ENCODE measurements at places on chromosomes 6 and 20. TPM values are rescaled to one million over a fixed set of nuclear protein-coding genes. Genes with fewer than 3 reads are reported as not detected.
A peak's percentile ranks its signal among the peaks of the same experiment; 100 is the strongest.

EPM2A gene
- 3.8 TPM for total RNA-seq

SLC35D3 gene
- not detected for total RNA-seq

CBLN4 gene
- not detected for total RNA-seq

DEFB125 gene
- not detected for total RNA-seq

CST9 gene
- total RNA-seq, result not detected

DLL1 gene
- 0.75 TPM for total RNA-seq

BMP7 gene
- total RNA-seq, result not detected

HNF4A gene
- not detected for total RNA-seq

GRCh38 chr6:170369403-170369802 is 62.8 kb downstream of the FAM120B start:
- no peak for DNase-seq

DNA sequence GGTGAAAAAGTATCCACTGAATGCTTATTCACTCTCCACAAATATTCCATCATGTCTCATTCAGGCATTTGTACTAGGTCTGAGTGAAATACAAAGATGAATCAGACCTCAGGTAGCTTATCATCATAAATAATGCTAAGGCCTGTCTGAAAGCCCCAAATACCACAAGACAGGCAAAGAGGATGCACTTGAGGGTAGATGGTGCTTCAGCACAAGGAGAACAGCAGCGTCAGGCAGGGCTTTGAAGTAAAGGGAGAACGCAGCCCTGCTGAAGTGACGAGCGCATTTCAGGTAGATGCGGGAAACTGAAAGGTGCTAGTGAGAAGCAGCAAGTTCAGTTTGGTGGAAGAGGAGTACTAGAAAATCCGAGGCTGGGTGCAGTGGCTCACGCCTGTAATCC is 38.7 kb downstream of the MAP3K5 start:
- no peak for DNase-seq

DNA sequence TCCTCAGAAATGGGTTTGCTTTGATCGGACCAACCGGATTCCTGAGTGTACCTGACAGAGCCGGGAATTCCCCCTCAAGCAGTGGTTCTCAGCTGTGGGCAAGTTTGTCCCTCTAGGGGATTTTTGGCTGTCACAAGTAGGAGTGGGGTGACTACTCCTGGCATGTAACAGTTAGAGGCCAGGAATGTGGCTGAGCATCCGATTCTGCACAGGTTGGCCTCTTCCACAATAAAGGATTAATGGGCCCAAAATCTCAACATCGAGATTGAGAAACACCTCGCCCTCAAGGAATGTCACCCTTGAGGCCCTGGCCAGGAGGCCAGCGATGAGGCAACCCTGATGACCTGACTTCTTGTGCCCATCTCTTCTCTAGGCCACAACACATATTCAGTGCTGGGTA is 7.9 kb downstream of the AGPAT4 start:
- DNase-seq, result no peak

- no peak for DNase-seq
These were observed 40.5 kb upstream of the BHLHE23 start for GRCh38 chr20:63047267-63047666.

- peak; percentile 68 for DNase-seq
These were observed 58.2 kb upstream of the TRAF3IP2 start for GRCh38 chr6:111663692-111664564.

GRCh38 chr20:31859266-31859997 is 10.9 kb downstream of the DUSP15 start:
- DNase-seq, result no peak

DNA sequence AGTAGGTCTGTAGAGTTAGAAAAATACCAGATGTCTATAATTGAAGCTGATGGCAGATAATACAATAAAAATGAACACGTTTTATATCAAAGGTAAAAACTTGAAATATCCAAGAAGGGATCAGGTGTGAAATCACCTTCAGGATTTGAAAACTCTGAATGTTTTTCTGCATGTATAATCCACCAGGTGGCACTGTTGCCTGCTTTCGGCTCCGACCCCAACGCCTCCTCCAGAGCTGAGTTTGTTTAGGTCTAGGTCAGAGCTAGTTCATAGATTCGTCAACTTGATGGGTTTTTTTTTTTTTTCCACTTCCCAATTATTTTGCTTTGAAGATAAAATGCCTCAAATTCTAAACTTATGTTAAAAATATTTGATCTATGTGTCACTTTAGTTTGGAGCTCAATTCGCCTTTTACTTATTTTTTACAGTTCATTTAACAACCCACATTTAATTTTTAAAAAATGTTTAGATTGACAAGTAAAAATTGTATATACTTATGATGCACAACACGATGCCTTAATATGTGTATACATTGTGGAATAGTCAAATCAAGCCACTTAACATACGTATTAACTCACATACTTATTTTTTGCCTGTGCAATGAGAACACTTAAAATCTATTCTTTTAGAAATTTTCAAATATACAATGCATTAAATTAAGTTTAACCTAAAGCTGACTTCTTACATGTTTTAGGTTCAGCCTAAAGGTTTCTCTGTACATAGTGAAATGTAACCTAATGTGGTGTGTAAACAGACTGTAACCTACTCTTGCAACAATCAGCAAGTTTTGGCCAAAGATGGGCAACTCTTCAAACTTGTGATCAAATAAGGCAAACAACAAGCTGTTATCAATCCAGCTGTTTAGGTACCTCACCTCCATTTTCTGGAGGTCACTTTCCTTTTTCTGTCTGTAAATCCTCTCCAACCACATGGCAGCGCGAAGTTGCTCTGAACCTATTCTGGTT is 39.4 kb upstream of the ENPP4 start:
- DNase-seq, result peak; percentile 41

DNA sequence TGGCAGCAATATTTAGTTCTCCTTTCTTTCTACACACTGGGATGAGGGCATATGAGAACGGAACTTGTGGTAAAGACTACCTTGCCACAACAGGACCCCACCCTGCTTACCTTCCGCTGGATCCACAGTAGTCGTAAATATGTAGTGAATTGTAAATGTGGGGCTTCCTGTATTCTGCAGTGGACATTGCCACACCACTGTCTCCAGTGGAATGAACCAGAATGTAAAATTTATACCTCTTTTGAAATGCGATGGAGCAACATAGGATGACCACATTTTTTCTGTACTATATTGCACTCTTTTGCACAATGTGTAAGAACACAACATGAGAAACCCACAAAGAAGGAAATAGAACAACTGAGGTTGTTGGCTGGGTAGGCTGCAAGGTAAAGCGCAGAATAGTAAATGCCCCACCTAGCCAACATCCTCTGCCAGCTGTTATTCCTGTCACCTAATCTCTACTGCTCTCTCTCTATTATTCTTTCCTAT is 16.1 kb upstream of the RIPOR2 start:
- DNase-seq, result no peak

DNA sequence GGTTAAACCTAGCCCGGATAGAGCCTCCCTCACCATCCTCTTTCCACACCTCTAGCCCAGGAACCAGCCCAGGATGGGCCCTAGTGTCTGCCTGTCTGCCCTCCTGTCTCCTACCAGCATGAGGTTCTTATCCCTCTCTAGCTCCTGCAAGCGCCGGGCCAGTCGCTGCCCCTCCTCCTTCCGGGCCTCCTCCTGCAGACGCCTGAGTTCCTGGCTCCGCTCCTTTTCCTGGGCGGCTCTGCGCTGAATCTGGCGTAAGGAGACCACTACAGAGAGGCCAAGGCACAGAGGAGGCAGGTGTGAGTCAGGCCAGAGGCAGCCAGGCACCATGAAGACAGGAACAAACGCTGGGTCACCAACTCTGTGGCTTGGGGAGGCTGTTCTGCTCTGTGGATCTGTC is 4.3 kb upstream of the PSORS1C2 start:
- DNase-seq, result no peak

- DNase-seq, result no peak
These were observed 614.4 kb downstream of the BCKDHB start for GRCh38 chr6:80720824-80721223.

- DNase-seq, result peak; percentile 26
These were observed 123.1 kb upstream of the GJE1 start for GRCh38 chr6:142009647-142010046.

DNA sequence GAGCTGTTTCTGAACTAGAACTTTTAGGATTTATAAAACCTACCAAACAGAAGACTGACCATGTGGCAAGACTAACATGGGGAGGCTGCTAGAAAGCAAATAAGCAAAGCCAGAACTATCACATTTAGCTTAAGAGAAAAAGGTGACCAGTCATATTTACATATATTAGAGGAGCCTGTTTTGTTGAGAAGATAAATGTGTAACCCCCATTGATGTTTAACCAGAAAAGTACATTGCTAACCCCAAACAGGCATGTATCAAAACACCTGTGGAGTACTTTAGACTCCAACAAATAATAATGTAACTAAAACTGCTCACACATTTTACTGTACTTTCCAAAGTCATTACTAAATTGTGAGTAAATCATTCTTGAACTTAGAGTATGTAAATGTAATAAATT is 35.0 kb downstream of the AKIRIN2 start:
- no peak for DNase-seq

GRCh38 chr6:118896339-118897136 is 2.6 kb downstream of the ASF1A start:
- peak; percentile 54 for DNase-seq

- DNase-seq, result no peak
These were observed 245.1 kb upstream of the RSPO3 start for GRCh38 chr6:126873351-126873750.

DNA sequence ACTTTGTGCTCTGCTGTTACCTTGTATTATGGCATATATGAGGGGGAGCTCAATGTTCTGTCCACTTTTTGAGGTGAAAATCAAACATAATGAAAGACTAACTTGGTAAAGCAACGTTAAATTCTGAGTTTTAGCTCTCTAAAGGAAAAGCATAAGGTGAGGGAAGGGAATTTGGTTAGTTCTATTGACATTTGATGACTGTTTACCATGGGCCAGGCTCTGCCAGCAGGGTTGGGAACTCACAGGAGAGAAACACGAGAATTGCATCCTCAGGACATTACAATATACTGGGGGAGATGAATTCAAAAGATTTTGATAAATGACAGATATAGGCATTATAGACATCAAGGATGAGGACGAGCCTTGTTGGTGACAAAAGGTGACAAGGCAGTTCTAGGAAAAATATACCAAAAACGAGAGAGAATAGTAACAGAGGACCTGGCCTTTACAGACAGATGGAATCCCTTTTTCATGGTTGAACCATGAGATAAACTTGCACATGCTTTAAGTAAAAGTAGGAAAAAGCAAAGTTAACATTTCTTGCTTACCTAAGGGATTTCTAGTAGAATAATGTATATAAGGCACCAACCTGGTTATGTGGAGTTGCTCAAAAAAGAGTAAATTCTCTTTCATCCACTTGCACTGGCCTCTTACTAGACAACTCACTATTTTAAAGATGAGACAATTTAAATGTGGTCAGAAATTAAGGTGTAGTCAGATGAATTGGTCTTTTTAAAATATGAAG is 191.4 kb downstream of the NKAIN2 start:
- DNase-seq, result no peak

DNA sequence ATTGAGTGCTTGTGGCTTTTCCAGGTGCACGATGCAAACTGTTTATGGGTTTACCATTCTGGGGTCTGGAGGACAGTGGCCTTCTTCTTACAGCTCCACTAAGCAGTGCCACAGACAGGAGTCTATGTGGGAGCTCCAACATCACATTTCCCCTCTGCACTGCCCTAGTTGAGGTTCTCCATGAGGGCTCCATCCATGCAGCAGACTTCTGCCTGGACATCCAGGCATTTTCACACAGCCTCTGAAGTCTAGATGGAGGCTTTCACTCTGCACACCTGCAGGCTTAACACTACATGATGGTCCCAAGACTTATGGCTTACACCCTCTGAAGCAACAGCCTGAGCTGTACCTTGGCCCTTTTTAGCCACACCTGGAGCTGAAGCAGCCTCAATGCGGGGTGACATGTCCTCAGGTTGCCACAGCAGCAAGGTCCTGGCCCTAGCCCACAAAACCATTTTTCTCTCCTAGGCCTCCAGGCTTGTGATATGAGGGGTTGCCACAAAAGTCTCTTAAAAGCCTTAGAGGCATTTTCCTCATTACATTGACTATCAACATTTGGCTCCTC is 552.2 kb downstream of the TFAP2A start:
- DNase-seq, result no peak

DNA sequence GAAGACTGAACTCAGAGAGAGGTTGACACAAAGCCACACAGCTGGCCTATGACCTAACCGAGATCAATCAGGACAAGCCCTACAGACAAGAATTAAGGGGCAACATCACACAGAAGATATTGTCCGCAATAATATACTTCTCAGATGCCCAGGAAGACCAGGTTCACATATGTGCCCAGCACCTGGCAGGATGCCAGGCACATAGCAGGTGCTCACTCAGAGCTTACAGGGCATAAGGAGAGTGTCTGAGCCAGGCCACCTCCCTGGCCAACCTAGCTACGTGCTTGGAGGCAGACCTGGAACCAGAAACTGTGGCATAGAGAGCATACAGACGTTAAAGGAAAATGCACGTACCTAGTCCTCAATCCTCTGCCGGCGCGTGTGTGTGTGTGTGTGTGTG is 87.0 kb upstream of the LRFN2 start:
- DNase-seq, result no peak

GRCh38 chr6:26322645-26323482 is 42.1 kb upstream of the BTN3A2 start:
- DNase-seq, result peak; percentile 98

GRCh38 chr6:166750108-166750793 is 123.2 kb upstream of the RPS6KA2 start:
- no peak for DNase-seq

GRCh38 chr20:23666189-23666588 is 22.6 kb downstream of the CST4 start:
- DNase-seq, result no peak

- no peak for DNase-seq
These were observed 9.6 kb downstream of the SLC18B1 start for GRCh38 chr6:132788658-132789395.

DNA sequence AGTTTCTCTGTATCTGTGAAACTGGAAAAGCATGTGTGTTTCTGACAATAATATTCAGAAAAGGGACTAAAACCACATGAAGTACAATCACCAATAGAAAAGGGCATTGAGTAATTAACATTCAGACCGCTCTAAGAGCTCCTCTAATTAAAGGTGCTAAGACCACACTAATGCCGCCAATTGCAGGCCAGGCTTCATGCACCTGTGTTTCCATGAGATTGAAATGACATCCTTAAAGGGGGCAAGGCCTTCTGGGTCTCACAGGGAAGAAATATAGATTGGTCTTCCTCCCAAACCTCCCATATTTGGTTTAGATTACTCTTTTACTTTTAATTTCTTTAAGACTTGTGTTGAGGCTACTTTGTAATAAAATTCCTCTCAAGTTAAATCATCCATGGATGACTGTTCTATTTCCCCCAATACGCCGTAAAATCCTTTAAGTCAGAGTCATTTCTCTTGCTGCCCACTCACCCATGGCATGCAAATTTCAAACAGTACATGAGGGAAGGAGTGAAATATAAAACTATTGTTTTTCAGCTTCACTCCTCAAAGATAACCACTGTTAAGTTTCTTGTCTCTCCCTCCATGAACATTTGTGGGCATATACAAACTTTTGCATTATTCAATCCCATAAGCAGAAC is 110.6 kb downstream of the UBE3D start:
- peak; percentile 64 for DNase-seq

GRCh38 chr6:139635401-139636130 is 261.1 kb upstream of the CITED2 start:
- DNase-seq, result no peak

GRCh38 chr6:107602321-107603005 is 112.5 kb downstream of the SOBP start:
- DNase-seq, result no peak

Data from HFFc6 (cell line).